ENCODE measurements at places on chromosomes 1 and 21. TPM values are rescaled to one million over a fixed set of nuclear protein-coding genes. Genes with fewer than 3 reads are reported as not detected.

DNA sequence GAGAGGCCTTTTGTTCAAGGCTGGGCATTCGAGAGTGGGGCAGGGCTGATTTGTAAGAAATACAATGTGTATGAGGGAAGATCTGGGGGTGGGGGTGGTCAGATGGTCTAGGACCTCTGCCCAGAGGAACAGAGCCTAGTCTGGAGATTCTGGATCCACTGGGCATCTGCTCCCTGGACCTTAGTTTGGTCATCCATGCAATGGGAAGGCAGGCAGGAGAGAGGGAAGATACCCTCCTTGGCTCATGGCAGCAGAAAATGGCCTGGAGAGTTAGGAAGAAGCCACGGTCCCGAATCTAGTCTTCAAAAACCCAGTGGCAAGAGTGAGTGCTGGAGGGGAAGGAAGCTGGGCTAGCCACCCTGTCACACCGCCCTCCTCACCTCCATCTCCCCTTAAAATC lies 38.8 kb downstream of the CITED4 start:
- DNase-seq, result no peak

- DNase-seq, result no peak
Measured at GRCh38 chr1:1756661-1757421, 21.4 kb downstream of the NADK start.

DNA sequence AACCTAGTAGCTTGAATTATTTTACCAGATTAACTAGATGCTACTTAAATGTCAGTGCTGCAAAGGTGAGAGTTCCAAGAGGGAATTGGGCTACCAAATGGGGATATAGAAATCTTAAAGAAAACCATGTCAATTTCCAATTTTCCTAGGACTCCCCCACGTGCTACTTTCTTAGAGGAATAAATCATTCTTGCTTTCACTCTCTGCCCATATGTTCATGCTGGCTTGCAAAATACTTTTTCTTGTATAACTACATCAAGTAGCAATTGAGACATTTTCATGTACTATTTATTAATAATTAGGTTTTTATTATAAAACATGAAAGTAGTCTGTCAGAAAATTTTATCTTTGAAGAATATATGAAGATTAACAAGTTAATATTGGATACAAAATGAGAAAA lies 11.8 kb downstream of the KCNK2 start:
- no peak for DNase-seq

GRCh38 chr1:223706077-223706973 lies 6.0 kb upstream of the CAPN2 start:
- DNase-seq, result no peak

DNA sequence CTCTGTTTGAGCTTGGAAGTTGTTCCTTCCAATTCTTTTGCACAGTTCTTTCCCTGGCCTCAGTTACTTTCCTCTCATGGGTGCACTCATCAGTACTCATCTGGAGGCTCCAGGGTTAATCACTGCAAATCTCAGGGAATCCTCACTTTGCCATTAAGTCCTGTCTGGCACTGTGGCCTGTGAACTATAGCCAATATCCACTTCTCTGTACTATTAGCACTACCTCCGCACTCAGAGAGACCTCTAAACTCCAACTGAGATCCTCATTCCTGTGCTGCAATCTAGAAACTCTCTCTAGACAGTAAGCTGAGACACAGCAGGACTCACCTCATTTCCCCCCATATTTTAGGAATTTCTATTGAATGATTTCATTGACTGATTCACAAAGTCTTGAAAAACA lies 311.3 kb downstream of the NCAM2 start:
- DNase-seq, result no peak

The LMO4 gene
- 30.8 TPM for total RNA-seq

GRCh38 chr1:162141281-162142054 lies 72.0 kb downstream of the NOS1AP start:
- DNase-seq, result no peak

DNA sequence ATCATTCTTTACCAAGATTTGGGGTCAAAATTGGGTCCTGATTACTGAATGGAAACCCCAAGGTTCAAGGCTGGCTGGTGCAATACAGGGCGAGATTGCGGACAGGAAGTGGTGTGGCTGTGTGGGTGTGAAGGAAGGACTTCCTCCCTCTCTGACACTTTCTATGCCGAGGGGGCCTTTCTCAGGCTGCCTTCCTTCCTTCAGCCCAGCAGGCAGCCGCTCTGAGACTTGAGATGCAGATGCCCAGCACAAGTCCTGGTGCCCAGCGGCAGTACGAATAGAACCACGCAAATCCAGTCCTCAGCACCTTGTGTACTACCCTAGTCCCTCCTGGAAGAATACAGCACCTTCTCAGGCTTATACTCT lies 16.3 kb downstream of the BATF3 start:
- DNase-seq, result peak; percentile 81

GRCh38 chr1:17136936-17137335 lies 17.7 kb upstream of the PADI2 start:
- no peak for DNase-seq

- DNase-seq, result no peak
Measured at GRCh38 chr1:218667781-218668516, 322.8 kb downstream of the TGFB2 start.

The SPRR1A gene
- not detected for total RNA-seq

- no peak for DNase-seq
Measured at GRCh38 chr1:88698764-88699163, 14.7 kb downstream of the PKN2 start.

- no peak for DNase-seq
Measured at GRCh38 chr1:23466423-23466989, 17.5 kb downstream of the ASAP3 start.

GRCh38 chr1:56712150-56712549 lies 67.0 kb downstream of the PRKAA2 start:
- DNase-seq, result no peak

DNA sequence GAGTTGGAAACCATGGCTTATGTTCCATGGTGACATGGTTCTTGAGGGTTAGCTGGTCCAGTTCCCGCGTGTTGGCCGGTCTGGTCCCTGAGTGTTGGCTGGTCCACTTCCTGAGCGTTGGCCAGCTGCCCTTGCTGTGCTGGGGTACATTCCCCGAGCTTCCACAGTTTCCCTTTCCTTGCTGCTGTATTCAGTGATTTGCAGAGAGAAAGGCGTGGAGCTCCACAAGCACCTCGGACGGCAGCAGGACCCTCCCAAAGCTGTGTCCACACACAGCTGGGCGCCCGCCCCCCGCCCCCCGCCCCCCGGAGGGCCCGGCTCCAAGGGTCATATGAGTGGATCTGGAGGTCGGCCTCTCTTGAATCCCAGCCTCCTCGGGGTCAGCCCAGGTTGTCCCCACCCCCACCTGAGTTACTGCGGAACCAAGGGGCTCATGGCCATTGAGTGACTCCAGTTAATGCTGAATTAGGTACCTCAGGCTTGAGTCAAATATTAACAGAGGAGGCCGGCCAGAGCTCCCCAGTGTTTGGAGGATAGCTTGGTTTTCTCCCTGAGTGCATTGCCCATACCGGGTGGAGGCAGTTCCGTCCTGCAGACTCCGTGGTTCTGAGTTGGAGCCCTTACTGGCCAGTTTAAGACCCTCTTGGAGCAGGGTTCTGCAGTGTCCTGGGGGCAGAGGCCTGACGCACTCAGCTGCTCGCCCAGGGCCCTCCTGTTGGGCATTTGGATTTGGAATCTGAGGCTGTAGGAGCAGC lies 18.4 kb downstream of the COL18A1 start:
- DNase-seq, result no peak

DNA sequence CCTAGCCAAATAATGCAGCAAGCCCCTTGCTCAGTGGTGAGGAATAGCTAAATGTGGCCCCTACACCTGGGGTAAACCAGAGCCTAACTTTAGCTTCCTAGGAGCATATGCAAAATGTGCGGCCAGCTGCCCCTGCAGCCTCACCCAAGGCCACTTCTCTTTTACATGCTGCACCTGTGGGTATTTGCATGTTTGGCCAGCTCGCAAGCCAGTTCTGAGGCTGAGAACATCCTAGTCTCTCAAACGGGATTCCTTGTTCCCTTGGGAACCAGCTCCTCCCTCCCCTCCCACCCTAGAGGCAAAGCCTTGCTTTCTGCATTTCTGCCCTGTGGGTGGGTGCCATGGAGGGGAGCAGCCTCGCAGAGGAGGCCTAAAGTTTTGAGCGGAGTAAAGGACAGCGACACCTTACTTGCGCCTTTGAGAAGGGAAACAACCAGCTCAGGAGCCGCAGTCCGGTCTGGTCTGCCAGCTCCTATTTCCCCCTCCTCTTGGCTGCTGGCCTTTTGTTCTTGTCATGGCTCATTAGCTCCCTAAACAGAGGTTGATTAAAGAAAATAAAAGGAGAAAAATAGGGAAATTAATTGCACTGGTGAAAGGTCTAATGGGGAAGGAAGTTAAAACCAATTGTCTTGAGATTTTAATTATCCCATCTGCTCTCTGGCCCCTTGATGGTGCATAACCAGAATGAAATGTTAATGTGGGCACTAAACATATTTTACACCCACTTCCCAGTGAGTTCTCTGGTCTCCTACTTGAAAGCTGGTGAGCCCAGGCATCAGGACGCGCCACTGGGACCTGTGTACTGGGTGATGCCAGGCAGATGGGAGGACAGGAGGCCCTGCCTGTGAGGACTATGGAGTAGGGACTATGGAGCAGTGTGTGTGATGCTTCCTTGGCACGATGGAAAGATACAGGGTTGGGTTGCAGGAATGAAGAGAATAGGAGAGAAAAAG lies 68.7 kb downstream of the TEX35 start:
- DNase-seq, result peak; percentile 72

The NUF2 gene
- 33.7 TPM for total RNA-seq

The ANGPTL3 gene
- not detected for total RNA-seq

The PCBP3 gene
- 0.46 TPM for total RNA-seq

The HSPB7 gene
- total RNA-seq, result 0.21 TPM

GRCh38 chr1:237705462-237705861 lies 185.3 kb downstream of the ZP4 start:
- no peak for DNase-seq

- no peak for DNase-seq
Measured at GRCh38 chr1:155071701-155072100, 6.9 kb upstream of the EFNA3 start.

The LDLRAD1 gene
- not detected for total RNA-seq

GRCh38 chr1:240768979-240769378 lies 157.0 kb upstream of the GREM2 start:
- no peak for DNase-seq

DNA sequence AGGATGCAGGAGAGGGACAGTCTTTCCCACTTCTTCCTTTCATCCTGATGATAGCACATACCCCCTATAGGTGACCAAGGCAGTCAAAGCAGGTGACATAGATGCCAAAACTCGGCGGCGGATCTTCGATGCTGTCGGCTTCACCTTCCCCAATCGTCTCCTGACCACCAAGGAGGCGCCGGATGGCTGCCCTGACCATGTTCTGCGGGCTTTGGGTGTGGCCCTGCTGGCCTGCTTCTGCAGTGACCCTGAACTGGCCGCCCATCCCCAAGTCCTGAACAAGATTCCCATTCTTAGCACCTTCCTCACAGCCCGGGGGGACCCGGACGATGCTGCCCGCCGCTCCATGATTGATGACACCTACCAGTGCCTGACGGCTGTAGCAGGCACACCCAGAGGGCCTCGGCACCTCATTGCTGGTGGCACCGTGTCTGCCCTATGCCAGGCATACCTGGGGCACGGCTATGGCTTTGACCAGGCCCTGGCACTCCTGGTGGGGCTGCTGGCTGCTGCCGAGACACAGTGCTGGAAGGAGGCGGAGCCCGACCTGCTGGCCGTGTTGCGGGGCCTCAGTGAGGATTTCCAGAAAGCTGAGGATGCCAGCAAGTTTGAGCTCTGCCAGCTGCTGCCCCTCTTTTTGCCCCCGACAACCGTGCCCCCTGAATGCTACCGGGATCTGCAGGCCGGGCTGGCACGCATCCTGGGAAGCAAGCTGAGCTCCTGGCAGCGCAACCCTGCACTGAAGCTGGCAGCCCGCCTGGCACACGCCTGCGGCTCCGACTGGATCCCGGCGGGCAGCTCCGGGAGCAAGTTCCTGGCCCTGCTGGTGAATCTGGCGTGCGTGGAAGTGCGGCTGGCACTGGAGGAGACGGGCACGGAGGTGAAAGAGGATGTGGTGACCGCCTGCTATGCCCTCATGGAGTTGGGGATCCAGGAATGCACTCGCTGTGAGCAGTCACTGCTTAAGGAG lies 2.9 kb downstream of the NCDN start:
- no peak for DNase-seq

DNA sequence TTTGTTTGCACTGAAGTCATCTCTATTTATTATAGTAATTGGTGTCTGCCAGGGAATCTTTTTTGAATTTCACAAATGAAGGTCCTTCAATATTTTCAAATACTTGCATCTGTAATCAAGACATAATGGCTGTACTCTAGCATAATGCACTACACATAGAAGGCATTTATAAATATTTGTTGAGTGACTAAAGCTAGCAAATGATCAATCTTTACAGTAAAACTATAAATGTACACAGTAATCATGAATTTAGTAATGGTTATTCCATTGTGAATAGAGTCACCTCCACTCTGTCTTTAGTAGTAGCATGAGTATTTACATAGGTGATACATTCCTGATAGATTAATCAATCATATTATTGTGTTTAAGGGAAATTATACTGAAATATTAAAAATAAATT lies 119.6 kb downstream of the USH2A start:
- no peak for DNase-seq

The HES3 gene
- not detected for total RNA-seq

DNA sequence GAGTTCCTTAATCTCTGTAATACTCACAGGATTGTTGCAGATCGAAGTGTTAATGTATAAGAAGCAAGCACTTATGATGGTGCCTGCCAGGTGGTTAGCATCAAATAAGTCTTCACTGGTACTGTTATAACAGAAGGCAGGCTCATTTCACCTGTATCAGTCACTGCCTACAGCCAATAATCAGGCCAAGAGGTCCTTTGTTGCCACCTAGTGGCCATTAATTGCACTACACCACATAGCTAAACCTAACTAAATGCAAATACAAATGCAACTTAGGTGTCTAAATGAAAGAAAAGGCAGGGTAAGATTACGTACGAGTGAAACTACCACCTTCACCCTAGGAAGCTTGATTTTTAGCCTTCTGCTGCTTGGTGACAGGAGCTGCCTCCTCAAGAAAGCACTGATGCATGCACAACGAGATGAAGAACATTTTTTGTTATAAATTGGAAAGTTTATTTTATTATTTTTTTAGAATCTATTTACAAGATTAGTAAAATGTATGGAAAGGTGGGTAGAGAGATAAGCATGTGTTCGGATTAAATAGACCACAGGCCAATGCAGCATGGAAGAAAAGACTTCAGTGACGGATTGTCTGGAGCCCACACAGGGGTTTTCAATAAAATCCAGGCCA lies 334.8 kb upstream of the CAMK1G start:
- peak; percentile 30 for DNase-seq

DNA sequence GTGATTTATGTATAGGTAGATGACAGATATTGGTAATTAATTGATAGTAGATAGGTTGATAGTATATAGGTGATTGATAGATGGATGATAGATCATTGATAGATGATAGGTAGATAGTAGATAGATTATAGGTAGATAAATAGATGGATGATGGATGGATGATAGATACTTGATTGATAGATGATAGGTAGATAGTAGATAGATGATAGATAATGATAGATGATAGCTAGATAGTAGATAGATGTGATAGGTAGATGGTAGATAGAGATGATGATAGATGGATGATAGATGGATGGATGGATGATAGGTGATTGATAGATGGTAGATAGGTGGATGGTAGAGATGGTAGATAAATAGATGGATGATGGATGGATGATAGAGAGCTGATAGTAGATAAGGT lies 62.0 kb upstream of the SAMD11 start:
- DNase-seq, result no peak
